ENCODE measurements at places on chromosomes 11 and 22.

GRCh38 chr22:20008221-20008995, 8.2 kb downstream of the ARVCF start:
- DNase-seq, result no peak

DNA sequence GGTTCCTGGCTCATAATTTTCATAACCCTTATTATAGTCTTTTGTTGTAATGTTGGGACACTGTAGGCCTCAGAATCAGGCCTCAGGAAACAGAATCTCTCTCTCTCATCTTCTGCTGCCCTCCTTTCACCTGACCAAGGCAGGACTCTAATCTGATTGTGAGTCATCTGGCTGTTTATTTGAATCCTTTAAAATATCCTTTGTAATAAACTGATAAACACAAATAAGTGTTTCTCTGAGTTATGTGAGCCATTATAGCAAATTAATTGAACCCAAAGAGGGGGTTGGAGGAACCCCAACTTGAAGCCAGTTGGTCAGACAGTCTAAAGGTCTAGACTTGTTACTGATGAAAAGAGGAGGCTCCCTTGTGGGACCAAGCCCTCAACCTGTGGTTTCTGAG, 30.6 kb downstream of the ACER3 start:
- no peak for DNase-seq

- no peak for DNase-seq
These were observed 3.3 kb upstream of the ST3GAL4 start for GRCh38 chr11:126352163-126352562.

DNA sequence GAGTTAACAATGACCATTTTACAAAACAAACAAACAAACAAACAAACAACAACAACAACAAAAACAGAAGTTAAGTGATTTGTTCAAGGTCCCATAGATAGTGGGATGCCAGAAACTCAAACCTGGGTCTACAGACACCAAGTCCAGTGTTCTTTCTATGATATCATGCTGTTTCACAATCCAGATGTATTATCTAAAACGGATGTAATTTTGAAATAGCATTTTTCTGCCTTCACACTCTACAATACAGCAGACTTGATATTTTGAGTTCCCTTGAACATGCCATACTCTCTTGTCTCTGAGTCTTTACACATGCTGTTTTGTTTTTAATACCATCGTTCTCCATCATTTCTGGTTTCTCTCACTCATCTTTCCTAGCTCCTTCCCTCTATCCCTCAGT, 104.5 kb downstream of the RELT start:
- DNase-seq, result no peak

DNA sequence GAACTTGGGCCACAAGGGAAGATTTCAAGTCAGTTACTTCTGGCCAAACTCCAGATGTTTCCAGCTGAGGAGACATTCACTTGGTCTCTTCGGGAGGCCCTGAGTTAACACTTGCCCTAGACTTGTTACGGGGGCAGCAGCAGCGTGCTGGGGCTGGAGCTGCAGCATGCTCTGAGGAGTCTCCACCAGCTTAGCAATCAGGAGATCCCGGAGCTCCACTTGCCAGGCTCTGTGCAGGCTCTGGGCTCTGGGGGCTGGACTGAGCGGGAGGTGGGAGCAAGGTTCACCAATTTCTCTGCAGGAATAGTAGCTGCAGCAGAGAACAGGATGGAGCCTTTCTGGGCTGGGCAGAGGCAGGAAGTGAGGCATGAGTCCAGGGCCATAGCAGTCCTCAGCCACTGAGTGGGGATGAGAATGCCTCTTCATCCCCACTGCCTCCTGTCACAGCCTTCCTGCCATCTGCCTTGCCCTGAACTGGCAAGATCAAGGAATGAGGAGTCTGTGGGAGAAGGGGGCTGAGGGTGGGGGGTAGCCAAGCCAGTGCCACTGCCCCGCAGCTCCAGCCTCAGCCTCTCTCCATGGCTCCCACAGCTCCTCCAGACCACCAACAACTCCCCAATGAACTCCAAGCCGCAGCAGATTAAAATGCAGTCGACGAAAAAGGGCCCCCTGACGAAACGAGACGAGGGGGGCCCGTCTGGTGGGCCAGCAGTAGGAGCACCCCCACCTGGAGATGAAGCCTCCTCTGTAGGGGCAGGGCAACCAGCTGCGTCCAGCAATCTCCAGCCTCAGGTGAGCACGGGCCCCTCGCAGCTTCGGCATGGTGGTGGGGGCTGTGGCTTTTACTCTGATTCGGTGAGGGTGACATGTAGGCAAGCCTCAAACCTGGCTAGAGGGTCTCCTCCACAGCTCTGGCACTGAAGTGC, 23.4 kb downstream of the GTPBP1 start:
- DNase-seq, result no peak

DNA sequence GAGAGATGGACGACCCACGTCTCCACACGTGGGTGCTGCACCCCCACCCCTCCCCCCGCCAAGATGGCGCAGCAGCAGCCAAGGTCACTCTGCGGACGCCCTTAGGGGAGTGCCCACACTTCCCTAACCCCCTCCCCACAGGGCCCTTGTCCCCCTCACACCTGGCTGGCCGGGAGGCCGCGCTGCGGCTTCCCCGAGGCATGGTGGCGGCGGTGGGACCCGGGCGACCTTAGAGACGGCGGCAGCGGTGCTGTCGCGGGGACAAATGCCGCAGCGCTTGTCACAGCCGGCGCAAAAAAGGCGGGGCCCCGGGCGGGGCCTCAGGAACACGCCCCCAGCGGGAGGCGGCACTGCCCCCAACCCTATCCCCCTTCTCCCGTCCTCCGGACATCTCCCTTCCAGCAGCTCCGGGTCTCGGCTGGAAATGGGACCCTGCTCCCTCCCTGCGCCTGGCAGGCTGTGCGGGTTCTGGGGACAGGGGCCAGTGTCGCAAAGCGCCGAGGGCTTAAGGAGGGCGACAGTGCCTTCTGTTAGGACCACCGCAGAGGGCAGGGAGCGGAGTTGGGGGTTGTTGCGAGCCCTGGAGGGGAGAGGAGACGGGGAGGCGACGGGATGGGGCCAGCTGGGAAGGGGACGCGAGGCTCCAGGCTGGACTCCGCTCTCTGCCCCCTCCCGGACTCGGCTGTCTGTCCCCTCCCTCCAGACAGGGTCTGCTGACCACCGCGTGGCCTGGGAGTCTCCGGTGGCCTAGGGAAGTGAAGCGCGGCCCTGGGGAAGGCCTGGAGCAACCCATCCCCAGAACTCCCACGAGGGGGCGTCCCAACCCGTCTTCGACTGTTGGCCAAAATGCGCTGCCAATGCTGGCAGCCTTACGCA, at the start of gene CHCHD10:
TSS of gene CHCHD10 (minus strand) at position 300 of the 876 bp plus-strand sequence. CDS start at position 202, 98 bp downstream.
- DNase-seq, result peak; percentile 97

DNA sequence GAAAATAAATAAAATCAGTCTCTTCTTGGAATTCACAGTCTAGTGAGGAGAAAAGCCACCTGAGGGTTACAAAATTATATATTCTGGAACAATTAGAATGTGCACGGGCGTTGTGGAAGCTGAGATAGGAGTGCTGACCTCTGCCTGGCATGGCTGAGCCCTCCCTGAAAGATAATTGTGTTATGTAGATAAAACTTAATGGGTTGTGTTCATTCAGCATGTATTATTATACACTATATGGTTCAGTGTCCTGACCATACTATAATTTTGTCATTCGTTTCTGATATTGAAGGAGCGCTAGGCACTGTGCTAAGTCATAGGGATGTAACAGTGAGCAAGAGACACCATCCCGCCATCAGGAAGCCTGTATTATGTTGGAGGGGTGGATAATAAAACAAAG, 3.7 kb downstream of the ACAT1 start:
- DNase-seq, result no peak

DNA sequence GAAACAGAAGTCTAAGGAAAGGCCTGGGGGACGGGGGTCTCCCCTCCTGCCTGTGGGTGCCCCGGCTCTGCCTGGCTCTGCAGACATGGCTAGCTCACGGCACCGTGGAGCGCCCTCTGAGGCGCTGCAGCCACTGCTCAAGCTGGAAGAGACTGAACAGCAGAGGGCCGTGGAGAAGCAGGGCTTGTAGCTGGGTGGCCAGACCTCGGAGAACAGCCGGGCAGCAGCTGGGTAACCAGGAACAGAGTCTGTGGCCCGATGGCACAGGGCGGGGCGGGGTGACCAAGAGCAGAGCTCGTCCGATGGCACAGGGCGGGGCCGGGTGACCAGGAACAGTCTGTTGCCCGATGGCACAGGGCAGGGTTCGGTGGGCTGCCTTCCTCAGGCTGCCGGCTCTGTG, 18.1 kb downstream of the RNH1 start:
- no peak for DNase-seq

DNA sequence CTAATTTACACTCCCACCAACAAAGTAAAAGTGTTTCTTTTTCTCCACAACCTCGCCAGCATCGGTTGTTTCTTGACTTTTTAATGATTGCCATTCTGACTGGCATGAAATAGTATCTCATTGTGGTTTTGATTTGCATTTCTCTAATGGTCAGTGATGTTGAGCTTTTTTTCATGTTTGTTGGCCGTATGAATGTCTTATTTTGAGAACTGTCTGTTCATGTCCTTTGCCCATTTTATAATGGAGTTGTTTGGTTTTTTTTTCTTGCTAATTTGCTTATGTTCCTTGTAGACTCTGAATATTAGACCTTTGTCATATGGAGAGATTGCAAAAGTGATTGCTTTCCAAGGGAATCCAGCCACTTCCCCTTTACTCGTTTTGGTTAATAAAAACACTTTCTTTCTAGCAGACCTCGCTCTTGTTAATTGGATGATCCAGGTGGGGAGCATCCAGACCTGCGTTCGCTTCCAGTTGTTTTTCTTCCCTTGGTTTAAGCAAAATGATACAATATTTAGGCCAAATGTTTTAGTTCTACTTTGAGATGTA, 17.1 kb upstream of the APOL4 start:
- no peak for DNase-seq

DNA sequence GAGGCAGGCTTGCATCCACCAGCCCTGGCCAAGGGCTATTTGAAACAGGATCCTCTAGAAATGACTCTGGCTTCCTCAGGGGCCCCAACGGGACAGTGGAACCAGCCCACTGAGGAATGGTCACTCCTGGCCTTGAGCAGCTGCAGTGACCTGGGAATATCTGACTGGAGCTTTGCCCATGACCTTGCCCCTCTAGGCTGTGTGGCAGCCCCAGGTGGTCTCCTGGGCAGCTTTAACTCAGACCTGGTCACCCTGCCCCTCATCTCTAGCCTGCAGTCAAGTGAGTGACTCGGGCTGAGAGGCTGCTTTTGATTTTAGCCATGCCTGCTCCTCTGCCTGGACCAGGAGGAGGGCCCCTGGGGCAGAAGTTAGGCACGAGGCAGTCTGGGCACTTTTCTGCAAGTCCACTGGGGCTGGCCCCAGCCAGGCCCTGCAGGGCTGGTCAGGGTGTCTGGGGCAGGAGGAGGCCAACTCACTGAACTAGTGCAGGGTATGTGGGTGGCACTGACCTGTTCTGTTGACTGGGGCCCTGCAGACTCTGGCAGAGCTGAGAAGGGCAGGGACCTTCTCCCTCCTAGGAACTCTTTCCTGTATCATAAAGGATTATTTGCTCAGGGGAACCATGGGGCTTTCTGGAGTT, 13.3 kb downstream of the IL10RA start:
- no peak for DNase-seq

DNA sequence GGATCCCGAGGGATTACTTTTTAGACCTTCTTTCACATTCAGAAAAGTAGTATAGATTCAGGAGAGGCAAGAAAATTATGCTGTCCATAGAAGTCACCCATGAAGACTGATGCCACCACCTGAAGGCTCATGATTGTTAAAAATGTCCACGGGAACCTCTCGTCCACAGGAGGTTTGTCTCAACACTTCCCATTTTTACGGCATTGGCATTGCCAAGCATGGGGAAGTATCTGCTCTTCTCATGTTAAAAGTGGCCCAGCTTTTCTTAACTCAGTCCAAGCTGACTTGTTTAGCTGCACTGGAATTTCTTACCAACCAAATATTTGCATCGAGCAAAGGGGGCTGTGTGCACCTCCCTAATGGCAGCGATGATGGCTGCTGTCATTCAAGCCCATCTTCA, 9.6 kb downstream of the CDPF1 start:
- DNase-seq, result no peak

DNA sequence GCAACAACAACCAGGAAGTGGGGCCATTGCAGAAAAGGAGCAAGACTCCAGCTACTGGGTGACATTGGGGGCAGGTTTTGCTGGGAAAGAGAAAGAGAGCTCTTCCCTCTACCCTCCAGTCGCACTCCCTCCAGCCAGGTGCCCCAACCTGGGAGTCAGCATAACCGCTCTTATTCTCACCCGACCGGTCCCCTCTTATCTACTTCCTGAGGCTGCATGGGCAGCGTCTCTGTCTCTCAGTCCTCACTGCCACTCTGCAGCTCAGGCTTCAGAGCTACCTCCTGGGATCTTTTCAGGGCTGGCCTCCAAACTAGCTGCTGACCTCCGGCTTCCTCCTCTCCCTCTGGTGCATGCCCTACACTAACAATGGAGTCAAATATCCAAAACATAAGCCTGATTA, 5.1 kb downstream of the ZNF70 start:
- DNase-seq, result no peak

DNA sequence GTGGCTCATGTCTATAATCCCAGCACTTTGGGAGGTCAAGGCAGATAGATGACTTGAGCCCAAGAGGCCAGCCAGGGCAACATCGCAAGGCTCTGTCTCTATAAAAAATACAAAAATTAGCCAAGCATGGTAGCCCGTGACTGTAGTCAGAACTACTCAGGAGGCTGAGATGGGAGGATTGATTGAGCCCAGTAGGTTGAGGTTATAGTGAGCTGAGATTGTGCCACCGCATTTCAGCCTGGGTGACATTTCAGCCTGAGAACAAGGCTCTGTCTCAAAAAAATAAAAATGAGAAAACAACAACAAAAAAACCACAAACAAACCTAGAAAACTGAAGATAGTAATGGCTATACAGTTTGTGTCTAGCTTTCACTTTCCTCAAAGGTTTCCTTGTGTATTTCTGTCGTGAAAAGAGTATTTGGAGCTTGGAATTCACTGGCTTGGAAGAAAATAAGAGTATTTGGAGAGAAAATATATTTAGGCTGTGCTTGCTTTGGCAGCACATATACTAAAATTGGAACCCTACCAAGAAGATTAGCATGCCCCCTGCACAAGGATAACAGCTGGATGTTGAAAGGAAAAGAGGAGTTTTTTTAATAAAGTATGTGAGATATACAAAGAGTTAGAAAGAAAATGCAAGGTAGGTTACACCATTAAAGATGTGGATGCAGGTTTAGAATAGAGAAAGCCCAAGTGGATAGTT, 3.9 kb upstream of the BIRC3 start:
- DNase-seq, result no peak

DNA sequence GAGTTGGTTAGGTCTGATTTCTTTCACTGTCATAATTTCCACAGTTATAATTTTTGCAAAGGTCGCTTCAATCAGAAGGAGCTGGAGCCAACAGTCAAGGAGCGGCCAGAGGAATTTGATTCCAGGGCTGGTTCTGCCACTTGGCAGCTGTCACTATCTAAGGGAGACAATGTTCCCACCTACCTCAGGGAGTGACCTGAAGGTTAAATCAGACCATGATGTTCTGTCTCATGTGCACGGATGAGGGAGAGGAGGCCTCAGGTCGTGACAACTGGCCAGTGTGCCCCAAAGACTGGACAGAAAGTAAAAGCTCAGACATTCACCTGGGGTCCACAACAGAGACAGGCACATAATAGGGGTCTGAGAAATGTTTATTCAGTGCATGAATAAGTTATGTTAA, 7.6 kb downstream of the MRGPRD start:
- no peak for DNase-seq

- DNase-seq, result no peak
These were observed 114.2 kb downstream of the CCDC34 start for GRCh38 chr11:27248576-27249509.
